ENCODE measurements at places on chromosomes 5 and 9.

DNA sequence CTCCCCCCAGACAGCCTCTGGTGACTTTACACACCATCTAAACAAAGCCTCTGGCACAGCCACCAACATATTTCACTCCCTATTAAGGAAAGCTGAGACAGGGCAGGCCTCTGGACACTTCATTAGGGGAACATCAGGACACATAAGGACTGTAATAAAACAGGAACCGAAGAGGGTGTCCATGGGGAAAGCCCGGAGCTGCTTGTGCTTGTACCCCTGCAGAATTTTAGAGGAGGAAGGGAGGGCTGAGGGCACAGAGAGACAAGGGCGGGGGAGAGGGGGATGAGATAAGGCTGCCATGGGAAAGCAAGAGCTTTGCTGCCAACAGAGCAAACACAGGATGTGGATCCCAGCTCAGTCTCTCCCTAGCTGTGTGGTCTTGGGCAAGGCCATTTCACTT is 138.4 kb downstream of the ASTN2 start:
- no peak for DNase-seq

DNA sequence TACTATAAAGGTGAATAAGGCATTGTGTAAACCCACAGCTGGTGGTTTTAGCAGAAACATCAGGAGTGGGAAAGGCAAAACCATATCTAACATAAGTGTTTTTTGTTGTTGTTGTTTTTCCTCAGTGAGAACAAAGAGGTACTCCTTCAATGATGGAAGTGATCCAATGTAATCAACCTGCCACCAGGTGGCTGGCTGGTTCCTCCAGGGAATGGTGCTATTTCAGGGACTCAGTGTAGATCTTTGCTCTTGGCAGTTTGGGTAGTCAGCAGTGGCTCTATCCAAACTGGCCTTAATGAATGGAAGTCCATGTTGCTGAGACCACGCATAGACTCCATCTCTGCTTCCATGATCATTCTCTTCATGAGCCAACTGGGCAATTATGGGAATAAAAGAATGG is 10.8 kb downstream of the DMRTA1 start:
- no peak for DNase-seq

GRCh38 chr9:2336055-2336454 is 285.5 kb upstream of the VLDLR start:
- DNase-seq: no peak

GRCh38 chr9:117080765-117081390 is 334.0 kb downstream of the ASTN2 start:
- no peak for DNase-seq

DNA sequence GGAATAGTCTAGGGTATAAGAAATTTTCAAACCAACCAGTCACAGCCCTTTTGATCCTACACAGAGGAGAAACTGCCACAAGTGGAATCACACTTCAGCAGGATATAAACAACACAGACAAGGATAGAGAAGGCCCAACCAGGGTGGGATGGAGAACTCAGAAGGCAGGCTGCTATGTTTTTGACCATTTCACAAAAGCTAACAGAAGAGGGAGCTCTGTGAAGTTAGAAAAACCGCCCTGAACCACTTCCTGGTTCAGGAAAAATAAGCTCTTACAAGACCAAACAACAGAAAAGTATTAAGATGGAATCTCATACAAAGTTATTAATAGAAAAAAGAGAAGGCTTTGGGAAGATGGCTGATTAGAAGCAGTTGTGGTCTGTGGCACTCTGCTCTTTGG is 960 bp upstream of the IFNB1 start:
- no peak for DNase-seq

- no peak for DNase-seq
Observed at GRCh38 chr5:154475591-154476353, 2.3 kb downstream of the HAND1 start.

- DNase-seq: no peak
Observed at GRCh38 chr9:32487981-32488380, 38.0 kb downstream of the RIGI start.

DNA sequence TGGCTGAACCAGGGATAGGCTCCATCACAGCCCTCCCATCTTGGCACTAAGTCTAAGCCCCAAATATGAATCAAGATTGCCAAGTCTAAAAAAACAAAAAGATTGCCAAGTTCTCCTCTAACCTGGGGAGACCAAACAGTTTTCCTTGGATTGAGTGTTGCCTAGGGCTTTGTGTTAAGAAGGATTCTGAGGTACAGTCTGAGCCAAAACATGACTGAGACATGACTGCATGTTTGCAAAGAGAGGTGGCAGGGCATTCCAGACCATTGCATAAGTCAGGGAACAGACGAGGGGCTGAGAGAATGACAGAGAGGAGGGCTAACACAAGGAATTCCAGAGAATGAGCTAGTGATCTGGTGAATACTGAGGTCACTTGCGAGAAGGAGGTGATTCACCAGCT is 11.4 kb downstream of the LAMC3 start:
- DNase-seq: no peak

- DNase-seq: no peak
Observed at GRCh38 chr9:137057545-137057944, 3.7 kb upstream of the ENTPD2 start.

DNA sequence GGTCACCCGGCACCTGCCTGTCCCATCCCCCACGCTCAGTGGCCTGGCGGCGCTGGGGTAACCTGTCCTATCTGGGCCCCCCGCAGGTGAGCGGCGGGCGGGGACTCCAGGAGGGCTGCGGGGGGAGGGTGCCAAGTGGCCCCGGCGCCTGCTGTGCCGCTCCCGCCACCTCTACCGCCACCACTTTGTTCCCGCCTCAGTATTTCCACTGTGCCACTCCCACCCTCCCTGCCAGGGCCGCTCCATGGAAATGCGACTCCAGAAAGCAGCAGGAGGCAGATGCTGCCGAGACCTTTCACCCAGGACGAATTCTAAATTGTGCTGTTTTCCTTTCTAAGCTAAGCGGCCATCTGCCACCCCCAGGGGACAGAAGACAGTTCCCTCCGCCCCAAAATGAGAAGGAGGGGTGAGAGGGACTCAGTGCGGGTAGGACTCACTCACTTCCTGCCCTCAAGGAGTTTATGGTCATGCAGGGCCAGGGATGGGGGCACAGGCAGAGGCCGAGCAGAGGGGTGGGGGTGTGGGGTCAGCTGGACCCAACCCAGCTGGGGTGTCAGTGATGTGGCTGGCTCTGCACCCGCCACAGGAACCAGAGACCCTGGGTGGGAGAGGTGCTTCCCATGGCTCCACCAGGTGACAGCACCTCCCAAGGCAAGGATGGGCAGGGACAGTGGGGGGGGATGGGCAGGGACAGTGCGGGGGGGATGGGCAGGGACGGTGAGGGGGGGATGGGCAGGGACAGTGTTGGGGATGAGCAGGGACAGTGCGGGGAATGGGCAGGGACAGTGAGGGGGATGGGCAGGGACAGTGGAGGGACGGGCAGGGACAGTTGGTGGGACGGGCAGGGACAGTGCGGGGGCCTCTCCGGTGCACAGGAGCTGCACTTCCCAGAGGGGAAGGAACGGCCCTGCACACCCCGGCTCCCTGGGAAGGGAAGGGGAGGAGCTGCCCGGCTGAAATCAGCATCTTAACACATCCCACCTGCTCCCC is 17.8 kb downstream of the NOTCH1 start:
- no peak for DNase-seq

GRCh38 chr9:131720330-131720729 is 19.5 kb downstream of the RAPGEF1 start:
- DNase-seq: no peak

- DNase-seq: no peak
Observed at GRCh38 chr9:18438951-18439350, 35.0 kb upstream of the ADAMTSL1 start.

GRCh38 chr9:93671020-93671338 is 94.6 kb downstream of the PHF2 start:
- DNase-seq: no peak

DNA sequence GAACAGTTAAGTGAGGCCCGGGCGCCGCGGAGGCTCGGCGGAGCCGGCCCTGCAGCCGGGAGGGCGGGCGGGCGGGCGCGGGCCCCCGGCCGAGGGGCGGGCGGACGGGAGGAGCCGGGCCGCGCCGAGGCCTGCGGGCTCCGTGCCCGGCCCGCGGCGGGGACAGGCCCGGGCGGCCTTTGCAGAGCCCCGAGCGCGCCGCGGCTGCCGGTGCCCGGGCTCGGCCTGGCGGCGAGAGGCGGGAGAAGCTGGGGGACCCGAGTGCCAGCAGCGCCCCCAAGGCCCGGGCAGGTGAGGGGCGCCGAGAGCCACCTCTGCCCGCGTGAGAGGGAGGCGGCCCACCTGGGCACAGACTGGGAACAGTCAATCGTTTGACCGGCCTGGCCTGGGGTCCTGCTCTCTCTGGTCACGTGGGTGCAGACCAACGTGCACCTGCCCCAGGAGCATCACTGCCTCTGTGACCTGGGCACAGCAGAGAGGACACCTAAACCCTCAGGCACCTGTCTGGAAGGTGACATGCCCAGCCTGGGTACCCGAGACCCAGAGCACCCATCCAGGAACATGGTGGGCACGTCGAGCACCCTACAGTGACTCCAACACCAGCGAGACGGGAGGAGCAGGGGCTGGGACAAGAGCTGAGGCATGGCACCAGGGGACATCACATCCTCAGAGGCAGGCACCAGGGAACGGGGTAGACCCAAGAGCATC is 531 bp downstream of the MVB12B start:
- no peak for DNase-seq

- no peak for DNase-seq
Observed at GRCh38 chr9:78502566-78502965, 205.6 kb downstream of the PSAT1 start.

DNA sequence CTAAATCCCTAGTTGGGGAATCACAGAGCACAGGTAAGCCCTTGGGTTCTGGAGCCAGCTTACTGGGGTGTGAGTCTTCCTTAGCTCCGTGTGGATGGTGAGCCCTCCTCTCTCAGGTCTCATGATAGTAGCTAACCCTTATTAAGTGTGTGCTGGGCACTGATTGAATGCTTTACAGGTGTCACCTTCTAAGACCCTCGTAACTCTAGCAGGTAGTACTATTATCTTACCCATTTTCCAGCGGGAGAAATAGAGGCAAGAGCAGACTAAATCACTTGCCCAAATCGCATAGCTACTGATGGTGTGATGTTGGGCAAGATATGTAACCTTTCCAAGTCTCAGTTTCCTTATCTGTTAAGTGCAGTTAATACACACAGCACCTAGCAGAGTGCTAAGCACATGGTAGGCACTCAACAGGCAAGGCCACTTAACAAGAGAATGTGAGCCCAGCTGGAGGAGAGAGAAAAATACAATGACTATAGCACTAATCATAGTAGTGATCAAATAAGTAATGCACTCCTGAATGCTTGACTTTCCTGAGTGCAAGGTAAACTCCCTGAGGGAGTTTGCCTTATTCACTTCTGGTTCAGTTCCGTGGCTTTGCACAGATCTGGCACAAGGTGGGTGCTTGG is at the start of gene DCANP1:
Gene DCANP1 (minus strand): TSS at position 51 of the 632 bp plus-strand sequence. CDS start 240 bp downstream, outside the sequence.
- no peak for DNase-seq

GRCh38 chr5:121967187-121967586 is 5.4 kb downstream of the SRFBP1 start:
- no peak for DNase-seq

- DNase-seq: no peak
Observed at GRCh38 chr9:128081056-128081455, 13.0 kb downstream of the SLC25A25 start.

DNA sequence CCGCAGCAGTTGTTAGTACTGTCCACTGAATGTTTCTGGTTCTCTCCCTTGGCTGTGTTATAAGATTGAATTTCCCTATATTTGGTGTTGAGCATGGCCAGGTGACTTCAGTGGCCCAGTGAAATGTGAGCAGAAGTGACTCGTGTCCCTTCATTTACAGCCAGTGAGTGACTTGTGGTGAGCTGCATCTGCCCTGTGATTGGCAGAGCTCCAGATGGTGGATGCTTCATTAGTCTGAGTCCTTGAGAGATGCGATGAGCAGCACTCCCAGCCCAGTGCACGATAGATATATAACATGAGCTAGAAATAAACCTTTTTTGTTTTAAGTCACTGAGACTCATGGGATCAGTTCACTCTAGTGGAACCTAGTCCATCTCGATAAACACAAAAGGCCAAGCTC is 19.3 kb downstream of the PCSK5 start:
- DNase-seq: no peak

DNA sequence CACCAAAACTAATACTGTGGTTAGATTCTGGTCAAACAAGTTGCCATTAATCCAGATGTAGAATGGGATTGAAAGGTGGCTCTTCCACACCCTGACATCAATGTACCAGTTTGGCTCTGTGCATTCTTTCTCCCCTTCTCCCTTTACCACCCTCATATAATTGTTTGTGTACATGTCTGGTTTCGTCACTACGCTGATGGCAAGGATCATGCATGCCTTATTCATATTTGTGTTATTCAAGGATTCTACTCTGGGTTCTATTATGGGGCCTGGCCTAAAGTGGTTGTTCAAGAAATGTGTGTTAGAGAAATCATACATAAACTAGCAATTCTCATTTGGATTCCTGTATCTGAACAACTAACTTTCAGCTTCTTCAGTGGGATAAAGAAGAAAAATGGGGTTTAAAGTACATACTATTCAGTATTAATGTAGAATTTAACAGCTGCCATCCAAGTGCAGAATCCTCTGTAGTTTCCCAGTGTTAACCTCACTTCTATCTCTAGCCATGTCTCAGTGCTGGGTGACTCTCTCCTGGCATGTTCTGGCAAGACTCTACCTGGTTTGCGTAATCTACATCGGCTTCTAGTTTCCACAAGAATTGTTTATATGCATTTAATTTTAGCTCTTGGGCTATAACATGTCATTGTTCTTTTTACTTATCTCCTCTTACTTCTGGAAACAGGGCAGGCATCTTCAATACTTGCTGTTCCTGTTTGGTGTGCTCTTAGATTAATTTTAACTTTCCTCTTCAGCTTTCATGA is 27.9 kb upstream of the CDKN2B start:
- DNase-seq: no peak
